ENCODE measurements at places on chromosomes 5 and 9.

DNA sequence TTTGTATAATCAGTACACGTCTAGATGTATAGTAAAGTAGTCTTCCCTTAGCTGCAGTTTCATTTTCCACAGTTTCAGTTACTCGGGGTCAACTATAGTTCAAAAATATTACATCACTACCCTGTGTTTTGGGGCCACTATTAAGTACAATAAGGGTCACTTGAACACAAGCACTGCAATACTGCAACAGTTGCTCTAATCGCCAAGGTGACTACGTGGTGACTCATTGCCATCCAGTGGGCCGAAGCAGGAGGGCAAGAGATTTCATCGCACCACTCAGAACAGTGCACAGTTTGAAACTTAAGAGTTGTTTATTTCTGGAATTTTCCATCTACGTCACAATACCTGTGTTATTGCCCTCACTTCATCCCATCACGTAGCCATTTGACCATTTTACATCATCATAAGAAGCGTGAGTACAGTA is at the start of gene ARL14EPL:
TSS of gene ARL14EPL (plus strand) at position 379 of the 424 bp plus-strand sequence. CDS start 18,994 bp downstream, outside the sequence.
- DNase-seq = peak; percentile 93

DNA sequence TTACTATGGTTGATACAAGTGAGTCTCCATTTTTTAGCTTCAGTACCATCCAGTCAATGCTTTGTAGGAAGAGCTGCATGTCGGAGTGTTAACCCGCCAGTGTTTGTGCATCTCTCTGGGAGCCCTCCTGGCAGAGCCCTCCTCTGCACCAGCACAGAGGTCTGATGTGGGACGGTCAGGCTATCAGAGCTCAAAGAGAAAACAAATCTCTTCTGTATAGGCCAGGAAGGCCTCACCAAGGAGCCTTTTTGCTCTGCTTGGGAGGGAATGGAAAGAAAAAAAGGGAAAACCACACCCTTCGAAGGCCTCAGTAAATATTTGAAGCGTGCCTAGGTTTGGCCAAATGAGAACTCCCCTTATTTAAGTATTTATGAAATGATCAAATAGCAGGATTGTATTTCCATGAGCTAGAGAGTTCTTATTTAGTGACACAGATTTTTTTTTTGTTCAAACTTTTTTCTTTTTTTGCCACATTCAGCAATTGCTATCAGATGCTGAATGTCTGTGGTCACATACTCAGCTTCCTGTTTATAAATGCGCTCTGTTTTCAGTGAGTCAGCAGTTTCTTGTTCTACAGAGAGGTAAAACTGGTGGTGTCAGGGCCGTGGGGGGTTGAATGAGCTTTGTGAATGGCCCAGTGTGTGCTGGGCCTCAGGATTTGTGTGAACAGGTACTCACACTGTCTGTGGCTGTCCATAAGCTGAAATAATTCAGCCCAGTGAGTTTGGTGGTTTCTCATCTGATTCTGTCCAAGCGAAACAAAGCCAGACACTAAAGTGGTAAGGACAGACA is 226.6 kb downstream of the SNX18 start:
- DNase-seq = peak; percentile 96

- no peak for DNase-seq
Observed at GRCh38 chr9:129022037-129022436, 6.1 kb downstream of the SH3GLB2 start.

DNA sequence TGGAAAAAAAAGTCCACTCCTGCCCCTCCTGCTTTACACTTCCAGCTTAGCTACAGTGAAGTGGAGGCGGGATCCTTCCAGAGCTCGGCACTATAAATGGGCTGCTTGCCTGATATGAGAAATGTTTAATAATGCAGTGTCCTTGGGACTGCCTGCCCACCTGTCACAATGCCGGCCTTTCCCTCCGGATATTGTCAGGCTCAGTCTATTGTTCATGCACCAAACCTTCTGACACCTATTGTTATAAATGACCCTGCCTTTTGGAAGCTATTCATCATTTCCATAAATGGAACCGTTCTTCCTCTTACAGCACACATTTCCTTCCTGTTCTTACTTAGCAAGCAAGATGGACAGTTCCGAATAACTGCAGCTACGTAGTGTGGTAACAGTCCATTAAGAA is 146.3 kb downstream of the DMAC1 start:
- DNase-seq = no peak

DNA sequence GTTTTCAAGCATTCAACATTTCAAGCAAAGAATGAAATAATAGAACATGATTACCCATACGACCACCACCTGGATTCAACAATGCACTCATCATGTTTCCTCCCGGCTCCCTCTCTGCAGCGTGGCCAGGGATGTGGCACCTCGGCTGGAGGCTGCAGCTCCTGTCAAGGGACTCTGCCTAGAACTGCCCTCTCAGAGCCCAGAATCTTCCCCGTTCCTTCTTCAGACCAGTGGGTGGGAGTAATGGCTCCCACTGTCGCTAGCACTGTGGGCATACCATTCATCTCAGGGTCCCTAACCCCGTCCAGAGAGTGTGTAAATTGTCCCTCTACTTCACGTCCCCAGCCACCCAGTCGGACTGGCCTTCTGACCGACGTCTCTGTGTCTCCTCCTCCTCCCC is 118.6 kb upstream of the COL5A1 start:
- no peak for DNase-seq

- DNase-seq = no peak
Observed at GRCh38 chr9:132401824-132402223, 4.8 kb downstream of the TTF1 start.
